ENCODE measurements at places on chromosomes 6 and 20. TPM values are rescaled to one million over a fixed set of nuclear protein-coding genes. Genes with fewer than 3 reads are reported as not detected.

CPNE5 gene
- polyA plus RNA-seq, result 6.3 TPM

DNA sequence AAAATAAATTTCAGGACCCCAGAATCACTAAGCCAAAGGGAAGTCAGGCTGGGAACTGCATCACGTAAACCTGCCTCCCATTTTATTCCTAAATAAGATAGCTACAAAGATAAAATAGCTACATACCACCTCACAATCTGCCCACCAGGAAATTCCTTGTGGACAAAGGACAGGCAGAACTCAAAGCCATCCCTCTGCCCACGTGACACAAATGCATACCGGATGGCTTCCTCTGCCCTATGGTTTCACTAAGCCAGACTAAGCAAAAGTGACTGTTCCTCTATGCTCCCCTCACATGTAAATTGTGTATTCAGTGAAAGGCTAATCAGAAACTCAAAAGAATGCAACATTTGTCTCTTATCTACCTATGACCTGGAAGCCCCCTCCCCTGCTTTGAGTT lies 15.0 kb downstream of the MBOAT1 start:
- DNase-seq, result no peak

CRISP3 gene
- 0.39 TPM for polyA plus RNA-seq

DNA sequence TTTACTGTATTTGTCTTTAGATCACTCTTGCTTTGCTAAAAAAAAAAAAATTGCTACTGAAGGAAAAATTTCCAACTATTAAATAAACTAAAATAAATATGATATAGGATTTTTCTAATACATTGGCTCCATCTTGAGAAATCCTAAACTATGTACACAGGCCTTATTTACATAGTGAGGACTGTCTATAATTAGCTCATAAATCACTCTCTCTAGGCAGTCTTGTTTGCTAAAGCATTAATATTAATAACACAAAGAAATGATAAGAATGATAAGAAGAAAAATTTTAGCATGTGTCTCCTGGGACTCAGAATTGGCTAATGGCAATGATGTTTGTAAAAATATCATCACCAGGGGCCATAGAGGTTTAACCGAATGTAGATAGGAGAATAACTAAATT lies 13.3 kb upstream of the CRYBG1 start:
- no peak for DNase-seq

DNA sequence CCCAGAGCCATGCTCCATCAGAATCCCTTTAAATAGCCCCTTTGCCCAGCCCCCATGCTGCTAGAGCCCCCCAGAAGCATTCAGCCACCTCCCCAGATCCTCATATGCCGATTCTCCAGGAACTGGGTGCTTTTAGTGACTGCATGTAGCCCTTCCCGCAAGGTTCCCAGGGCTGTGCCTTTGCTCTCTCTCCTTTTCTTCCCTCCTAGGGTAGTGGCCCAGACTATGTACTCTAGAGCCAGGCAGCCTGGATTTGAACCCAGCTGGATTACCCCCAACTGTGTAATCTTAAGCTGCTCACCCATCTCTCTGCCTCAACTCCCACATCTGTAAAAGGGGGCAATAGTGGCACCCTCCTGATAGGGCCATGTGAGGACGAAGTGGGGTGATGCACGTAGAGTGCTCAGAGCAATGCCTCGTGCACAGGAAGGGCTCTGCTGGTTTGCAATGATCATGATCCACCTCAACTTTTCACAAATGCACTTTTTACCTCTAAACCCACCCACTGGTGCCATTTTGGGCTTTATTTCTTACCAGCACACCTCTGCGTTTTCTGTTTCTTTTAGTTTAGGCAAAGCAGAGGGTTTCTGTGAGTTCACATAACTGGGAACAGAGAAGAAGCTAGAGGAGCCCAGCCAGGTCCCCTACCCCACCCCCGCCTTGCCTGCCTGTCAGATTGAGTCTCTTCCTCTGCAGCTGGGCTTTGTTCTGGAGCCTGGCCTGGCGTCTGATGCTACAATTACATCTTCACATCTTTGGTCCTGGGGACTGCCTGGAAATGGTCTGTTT lies 396.5 kb downstream of the RNGTT start:
- no peak for DNase-seq

DNA sequence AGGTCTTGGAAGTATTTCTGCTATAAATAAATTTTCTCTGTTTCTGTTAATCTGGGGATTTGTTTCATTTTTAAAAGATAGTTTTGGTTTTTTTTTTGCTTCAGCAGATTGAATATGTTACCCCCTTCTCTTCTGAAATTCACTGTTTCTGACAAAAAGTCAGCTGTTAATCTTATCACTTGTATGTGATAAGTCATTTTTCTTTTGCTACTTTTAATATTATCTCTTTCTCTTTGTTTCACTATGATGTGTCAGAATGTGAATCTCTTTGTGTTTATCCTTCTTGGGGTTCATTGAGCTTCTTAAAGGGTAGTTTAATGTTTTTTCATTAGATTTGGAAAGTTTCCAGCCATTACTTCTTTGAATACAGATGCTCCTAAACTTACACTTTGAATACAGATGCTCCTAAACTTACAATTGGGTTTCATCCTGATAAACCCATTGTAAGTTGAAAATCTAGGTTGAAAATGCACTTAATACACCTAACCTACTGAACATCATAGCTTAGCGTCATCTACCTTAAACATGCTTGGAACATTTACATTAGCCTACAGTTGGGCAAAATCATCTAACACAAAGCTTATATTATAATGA lies 154.2 kb upstream of the COL21A1 start:
- DNase-seq, result no peak

DNA sequence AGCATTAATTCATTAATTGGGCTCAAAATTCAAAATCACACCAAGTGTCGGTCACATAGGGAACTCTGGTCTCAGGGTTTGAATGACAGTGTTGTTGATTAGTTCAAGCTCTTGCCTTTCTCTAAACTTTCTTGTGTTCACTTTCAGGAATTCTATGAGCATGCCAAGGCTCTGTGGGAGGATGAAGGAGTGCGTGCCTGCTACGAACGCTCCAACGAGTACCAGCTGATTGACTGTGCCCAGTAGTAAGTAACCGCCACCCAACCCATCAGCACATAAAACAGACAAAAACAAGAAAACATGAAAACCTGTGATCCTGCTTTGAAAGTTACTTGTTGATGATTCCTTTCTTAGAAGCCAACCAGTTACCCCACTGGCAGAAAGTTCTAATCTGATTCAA lies 52.7 kb downstream of the GNAS start:
- no peak for DNase-seq

Measured in left lung (tissue), 14 donors.